Ascending aorta (tissue), 2 donors: ENCODE measurements at places on chromosomes 16 and 17. TPM values are rescaled to one million over a fixed set of nuclear protein-coding genes. Genes with fewer than 3 reads are reported as not detected.

CHST4 gene
- not detected for total RNA-seq

KRT25 gene
- total RNA-seq: not detected

FBXW10 gene
- total RNA-seq: not detected

ATP2A3 gene
- 27.2 TPM for total RNA-seq

CRK gene
- total RNA-seq: 83.4 TPM

RAB26 gene
- total RNA-seq: not detected

TUBB3 gene
- 2.3 TPM for total RNA-seq

CPHXL2 gene
- not detected for total RNA-seq

MEIOB gene
- not detected for total RNA-seq

TSNAXIP1 gene
- 5.4 TPM for total RNA-seq

KRT12 gene
- total RNA-seq: not detected

CD79B gene
- total RNA-seq: not detected

GP2 gene
- total RNA-seq: 0.11 TPM

BEAN1 gene
- not detected for total RNA-seq

STXBP4 gene
- 4.9 TPM for total RNA-seq

- DNase-seq: no peak
Observed at GRCh38 chr16:67326472-67327309, at the start of the genes KCTD19 and LRRC36. Gene KCTD19, minus strand, starts transcription at chr16:67326741. Its CDS starts 34 bp downstream, at chr16:67326707. Gene LRRC36, plus strand, starts transcription at chr16:67326815. Its CDS starts 48 bp downstream, at chr16:67326863.

- DNase-seq: no peak
Observed at GRCh38 chr16:65908568-65908967, 457.9 kb upstream of the CDH5 start.

DNA sequence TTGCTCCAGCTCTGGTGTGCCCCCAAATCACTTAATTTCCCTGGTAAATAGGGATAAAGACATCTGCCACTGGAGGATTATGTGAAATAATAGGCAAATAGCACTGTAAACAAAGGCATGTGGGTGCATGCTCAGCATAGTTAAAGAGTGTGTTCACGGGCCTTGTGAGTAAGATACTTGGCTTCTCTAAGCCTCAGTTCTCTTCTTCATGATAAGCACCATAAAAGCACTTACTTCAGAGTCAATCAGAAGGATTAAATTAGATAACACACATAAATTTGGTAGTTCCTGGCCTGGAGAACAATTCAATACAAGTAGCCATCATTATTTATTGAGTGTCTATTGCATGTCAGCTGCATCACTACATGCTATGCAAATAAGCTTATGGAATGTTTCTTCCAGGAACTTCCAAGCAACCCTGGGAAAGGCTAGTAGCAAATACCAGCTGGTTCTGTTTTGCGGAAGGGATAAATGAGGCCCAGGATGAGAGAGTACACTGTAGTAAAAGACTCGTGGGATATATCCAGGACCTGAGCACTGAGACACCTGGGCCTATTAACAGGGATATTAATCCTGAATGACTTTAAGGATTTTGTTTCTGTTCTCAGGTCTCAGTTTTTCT is 14.5 kb downstream of the CCL11 start:
- DNase-seq: no peak

- DNase-seq: no peak
Observed at GRCh38 chr17:15278924-15279477, 13.9 kb upstream of the PMP22 start.

DNA sequence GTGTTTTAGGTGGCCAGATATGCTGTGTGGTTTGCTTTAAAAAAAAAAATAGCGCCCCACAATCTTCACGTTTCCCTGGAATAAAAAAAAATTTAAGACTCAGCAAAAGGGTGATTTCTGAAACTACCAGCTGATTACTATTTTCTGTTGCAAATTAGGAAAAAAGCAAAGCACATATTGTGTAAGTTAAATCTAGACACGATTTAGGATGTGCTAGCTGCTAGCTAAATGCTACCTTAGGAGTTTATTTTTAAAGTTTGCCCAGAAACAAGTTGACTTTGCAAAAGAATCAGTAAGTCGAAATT is 944 bp upstream of the MARF1 start:
- DNase-seq: no peak

- DNase-seq: no peak
Observed at GRCh38 chr17:83010206-83011200, 68.9 kb upstream of the METRNL start.

- peak; percentile 67 for DNase-seq
Observed at GRCh38 chr17:69733171-69734012, 318.9 kb downstream of the MAP2K6 start.

DNA sequence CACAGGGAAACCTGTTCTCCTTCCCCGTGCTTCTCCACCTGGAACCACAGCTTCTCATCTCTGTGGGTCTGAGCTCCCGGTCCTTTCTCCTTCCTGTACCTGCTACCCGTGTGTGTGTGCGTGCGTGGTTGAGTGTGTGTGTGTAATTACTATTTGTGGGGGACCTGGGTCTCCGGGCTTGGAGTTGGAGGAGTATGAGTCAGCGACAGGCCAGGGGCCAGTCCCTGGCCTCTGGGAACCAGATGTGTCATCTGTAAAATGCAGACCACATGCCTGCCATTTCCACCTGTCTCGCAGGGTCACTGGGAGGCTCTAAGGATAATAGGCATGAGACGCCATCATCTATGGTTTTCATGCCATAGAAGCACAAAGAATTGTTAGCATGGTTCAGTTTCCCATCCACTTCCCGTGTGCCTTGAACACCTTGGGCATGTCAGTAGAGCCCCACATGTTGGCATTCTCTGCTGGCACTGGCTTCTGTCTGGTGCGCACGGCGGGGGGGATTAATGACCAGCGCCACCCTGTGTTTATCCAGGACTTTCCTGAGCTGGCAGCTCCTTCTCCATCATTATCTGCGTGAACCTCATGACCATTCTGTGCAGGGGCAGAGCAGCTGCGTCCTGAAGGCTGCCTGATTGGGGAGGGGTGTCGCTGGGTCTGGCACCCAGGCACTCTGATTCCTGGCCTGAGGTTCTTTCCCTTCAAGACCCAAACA is 1.5 kb downstream of the ZNF205 start:
- DNase-seq: no peak

- no peak for DNase-seq
Observed at GRCh38 chr17:30586818-30587595, 109.8 kb downstream of the GOSR1 start.

GRCh38 chr17:57481910-57482391 is 225.6 kb downstream of the MSI2 start:
- no peak for DNase-seq

GRCh38 chr16:31125844-31126243 is 8.4 kb downstream of the KAT8 start:
- DNase-seq: no peak

GRCh38 chr17:17943281-17943984 is 28.8 kb downstream of the TOM1L2 start:
- no peak for DNase-seq

DNA sequence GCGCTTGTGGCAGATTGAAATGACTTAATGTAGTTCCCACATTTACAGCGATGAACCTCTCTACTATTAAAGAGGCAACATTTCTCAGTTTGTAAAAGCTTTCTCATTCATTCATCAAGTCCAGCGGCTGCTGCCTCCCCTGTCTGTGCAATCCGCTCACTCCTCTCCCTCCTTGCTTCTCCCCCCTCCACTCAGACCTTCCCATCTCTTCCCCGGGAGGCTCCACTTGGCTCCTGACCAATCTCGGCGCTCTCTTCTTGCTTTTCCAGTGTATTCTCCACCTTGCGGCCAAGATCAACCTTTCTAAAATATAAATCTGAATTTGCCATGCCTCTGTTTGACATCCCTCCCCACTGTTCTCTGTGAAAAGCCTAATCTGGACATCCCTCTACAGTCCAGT is 117.5 kb downstream of the ASIC2 start:
- DNase-seq: no peak

DNA sequence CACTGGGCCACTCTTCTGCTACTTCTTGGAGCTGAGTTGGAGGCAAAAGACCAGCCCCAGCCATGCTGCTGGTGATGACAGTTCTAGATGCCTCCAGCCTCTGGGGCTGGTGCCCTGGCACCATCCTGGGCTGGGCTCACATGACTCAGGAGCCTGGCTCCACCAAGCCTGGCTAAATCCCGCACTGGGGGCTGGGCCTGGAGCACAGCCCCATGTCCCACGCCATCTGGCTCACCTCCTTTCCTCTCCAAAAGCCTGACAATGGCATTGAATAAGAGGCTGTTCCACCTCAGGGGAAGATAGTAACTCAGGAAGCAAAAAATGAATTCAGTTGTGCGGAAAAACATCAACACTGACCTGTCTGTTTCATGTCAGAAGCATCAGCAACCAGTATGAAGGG is 45.1 kb upstream of the MTSS2 start:
- DNase-seq: no peak

GRCh38 chr17:70905796-70906195 is 736.5 kb downstream of the KCNJ2 start:
- DNase-seq: peak; percentile 11

GRCh38 chr17:77106874-77107358 is 33.9 kb upstream of the SEC14L1 start:
- no peak for DNase-seq

DNA sequence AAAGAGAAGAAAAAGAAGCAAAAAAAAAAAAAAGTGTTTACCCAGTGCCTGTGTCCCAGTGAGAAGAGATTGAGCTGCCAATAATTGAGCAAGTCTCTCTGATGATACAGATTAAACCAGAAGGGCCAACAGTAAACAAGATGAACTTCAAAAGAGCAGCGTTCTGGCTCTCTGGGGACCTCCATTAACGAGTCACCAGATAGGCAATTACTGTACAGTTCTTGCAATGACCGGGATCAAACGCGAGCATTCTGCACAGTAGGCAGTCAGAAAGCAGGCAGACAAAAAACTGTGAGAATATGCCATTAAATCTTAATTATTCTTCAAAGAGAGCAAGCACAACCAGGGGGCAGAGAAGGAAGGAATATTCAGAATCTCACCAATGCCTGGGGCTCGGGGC is 626.1 kb downstream of the TMEM114 start:
- no peak for DNase-seq

DNA sequence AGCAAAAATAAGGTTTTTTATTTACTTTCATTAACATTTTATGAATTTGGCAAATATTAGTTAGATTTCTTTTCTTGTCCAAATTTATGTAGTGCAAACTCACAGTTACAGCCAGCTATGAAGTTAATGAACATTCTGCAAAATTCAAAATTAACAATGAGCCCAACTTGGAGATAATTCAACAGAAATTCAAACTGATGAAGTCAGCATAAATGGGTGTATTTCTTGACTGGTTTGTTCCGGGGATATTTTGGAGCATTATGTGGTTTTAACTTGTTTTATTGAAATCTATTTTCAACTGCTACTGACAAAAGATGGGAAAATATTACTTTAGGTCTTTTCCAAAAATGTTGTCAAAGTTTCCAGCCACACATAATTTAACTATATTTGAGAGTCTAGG is 807.9 kb downstream of the CDH8 start:
- no peak for DNase-seq

- DNase-seq: no peak
Observed at GRCh38 chr17:2933606-2934005, 129.8 kb downstream of the OR1D5 start.

DNA sequence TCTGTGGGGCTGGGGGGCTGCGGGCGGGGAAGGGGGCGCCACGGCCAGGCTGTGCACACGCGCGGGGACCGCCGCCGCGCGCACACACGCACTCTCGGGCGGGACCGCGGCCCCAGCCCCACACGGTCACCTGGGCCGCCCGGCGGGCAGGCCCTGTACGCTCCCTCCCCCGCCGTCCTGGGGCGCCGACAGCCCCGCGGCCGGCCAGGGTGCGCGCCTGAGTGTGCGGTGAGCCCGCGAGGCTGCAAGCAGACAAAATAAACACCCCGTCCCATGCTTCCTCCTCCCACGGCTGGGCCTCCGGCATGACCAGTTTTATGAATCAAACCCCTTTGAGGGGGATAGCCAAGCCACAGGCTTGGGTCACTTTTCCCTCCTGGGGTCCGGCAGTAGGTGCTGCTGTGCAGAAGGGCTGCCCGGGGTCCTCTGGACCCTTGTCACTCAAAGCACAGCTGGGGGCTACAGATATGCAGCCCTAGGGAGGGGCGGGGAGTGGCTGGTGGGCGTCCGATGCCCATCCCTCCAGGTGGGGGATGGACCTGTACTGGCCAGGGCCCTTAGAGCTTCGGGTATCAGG is 441 bp downstream of the VASN start:
- DNase-seq: no peak

- no peak for DNase-seq
Observed at GRCh38 chr16:24694931-24695330, 34.5 kb upstream of the TNRC6A start.

DNA sequence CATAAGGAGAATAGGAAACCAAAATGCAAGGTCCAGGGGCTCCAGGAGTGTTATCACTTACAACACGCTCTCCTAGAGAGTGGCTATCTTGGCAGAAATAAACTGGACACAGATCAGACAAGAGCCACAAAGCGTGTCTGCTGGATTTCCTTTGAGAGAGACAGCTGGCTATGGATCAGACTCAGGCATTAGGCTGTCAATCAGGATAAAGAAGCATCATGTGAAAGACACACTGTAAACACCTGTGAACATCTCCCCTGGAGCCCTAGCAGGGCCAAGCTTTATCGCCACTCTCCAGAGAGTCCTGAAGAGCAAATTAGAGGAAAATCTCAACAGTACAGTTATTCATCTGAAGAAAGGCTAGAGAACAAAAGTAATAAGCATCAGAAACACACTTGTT is 26.0 kb downstream of the SYCE1L start:
- DNase-seq: no peak

DNA sequence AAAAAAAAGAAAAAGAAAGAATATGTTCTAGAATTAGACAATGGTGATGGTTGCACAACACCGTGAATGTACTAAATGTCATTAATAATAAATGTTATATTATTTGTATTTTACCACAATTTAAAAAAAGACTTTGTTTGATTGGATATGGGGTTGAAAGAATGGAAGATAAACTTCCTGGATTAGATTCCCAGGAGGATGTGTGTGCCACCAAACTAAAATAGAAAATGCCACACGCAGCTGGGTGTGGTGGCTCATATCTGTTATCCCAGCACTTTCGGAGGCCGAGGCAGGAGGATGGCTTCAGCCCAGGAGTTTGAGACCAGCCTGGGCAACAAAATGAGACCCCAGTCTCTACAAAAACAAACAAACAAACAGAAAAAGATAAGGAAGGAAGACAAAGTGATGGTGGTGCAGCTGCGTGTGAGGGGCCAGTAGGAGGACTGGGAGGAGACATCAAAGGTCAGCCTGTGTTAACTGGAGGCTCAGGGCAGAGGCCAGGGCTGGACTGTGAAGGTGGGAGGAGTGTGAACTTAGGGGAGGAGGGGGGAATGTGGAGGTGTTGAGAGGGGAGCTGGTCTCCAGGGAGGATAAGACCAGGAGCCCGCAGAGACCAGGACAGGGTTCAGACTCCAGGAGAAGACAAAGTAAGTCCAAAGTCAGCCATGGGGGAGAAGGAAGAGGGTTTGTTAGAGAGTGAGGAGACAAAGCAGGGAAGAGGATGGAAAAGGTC is 4.1 kb downstream of the PECAM1 start:
- DNase-seq: no peak

DNA sequence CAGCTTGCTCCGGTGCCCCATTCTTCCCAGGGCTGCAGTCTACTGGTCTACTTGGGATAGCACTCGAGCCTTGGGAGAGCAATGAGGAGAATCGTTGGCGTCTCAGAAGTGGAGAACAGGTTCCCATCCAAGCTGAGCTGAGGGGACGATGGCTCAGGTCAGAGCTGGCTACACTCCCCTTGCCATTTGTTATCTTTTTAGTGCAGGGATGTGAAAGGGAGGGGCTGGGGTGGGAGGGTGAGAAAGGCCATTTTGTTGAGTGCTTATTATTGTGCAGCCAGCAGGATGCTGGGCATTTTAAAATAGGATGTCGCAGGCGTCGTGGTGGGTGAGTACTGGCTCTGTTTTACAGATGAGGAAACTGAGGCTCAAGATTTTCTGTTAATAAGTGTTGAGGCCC is 410.8 kb downstream of the SNX29 start:
- DNase-seq: no peak
